Fibroblast of the conjunctiva (primary cell): ENCODE measurements at places on chromosomes 1 and 21.

DNA sequence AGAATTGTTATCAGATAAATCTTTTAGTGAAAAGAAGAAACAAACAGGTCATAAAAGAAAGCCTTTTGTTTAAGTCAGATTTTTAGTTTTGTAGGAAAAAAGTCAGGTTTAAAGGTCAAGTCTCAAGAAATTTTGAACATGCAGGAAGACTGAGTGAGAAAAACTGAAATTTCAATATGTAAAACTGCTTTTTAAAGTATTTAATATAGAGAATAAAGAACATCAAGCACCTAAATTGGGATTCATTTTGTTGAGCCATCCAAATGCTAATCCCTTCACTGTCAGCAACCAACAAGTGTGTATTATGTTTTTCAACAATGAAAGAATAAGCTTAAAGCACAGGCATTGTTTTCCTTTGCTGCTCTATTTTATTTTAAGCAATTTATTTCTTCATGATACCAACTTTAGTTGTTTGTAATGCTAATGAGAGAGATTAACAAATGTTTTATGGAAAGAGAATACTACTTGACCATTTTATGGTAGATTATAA, 114.9 kb upstream of the SERTAD4 start:
- no peak for DNase-seq

DNA sequence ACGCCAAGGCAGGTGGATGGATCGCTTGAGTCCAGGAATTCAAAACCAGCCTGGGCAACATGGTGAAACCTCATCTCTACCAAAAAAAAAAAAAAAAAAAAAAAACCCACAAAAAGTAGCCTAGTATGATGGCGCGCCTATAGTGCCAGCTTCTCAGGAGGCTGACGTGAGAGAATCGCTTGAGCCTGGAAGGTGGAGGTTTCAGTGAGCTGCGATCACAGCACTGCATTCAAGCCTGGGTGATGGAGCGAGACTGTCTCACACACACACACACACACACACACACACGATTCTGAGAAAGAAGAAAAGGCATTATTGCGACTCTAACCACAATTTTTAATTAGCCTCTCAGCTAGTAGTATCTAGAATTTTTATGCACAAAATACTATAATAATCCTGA, 86.5 kb downstream of the RASAL2 start:
- DNase-seq = no peak

GRCh38 chr1:231357831-231358354, 19.8 kb downstream of the SPRTN start:
- DNase-seq = peak; percentile 63

- no peak for DNase-seq
Measured at GRCh38 chr1:47555841-47556560, 118.2 kb downstream of the FOXD2 start.

GRCh38 chr1:23385119-23385621, 15.5 kb upstream of the ZNF436 start:
- DNase-seq = no peak

GRCh38 chr1:210678306-210678705, 349.6 kb downstream of the HHAT start:
- no peak for DNase-seq

- no peak for DNase-seq
Measured at GRCh38 chr1:21293537-21294265, 3.4 kb upstream of the ECE1 start.

GRCh38 chr1:44855742-44856141, 12.7 kb upstream of the PTCH2 start:
- no peak for DNase-seq

DNA sequence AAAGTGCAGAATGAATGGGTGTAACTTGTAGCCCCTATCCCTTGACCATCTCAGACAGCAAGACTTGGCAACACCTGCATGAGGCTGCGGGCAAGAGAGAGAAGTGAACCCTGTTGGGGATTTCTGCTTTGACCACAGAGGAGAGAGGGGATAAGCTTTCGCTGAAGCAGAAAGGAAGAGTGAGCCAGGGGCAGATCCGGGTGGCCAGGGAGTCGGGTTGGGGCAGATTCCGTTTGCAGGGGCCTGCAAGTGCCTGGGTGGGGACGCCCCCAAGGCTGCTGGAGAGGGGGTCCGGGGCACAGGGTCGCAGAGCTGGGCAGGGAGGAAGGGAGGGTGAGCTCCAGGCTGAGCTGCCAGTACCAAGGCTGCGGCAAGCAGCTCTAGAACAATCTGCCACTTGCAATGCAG, 25.3 kb upstream of the PIK3CD start:
- DNase-seq = no peak

- DNase-seq = no peak
Measured at GRCh38 chr1:29708381-29708780, 472.1 kb downstream of the PTPRU start.

DNA sequence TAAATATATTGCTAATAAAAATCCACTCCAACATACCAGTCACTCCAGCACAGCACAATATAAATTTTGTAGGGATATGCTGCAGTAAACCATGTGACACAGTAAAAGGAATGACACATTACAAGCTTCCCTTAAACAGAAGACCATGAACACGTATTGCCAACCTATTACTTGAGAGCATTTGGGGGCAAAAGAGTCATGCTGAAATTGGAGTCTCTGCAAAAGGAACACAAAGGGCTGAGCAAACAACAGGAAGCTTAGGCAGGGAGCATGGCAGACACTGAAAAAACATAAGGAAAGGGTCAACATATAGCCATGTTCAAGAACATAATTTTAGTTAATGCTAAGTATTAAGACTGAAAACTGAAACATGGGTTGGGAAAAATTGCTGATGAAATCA, 214.5 kb downstream of the SMYD3 start:
- DNase-seq = no peak

GRCh38 chr1:246608616-246609376, 42.5 kb downstream of the CNST start:
- peak; percentile 80 for DNase-seq

DNA sequence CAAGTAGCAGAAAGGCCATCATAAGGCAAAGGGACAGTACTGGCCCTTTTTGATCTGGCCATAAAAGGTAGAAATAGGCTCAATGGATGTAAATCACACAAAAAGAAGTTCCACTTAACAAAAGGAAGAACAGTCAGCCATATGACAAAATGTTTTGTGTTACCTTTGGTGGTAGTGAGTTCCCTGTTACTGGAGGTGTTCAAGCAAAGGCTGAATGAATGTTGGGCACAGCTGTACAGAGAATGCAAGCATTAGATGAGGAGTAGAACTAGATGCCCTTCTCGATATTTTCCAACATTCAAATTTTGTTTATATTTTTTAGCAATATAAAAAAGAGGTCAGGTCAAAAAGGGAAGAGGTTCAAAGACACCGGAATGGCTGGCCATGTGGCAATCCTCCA, 20.0 kb downstream of the OLFML3 start:
- no peak for DNase-seq

DNA sequence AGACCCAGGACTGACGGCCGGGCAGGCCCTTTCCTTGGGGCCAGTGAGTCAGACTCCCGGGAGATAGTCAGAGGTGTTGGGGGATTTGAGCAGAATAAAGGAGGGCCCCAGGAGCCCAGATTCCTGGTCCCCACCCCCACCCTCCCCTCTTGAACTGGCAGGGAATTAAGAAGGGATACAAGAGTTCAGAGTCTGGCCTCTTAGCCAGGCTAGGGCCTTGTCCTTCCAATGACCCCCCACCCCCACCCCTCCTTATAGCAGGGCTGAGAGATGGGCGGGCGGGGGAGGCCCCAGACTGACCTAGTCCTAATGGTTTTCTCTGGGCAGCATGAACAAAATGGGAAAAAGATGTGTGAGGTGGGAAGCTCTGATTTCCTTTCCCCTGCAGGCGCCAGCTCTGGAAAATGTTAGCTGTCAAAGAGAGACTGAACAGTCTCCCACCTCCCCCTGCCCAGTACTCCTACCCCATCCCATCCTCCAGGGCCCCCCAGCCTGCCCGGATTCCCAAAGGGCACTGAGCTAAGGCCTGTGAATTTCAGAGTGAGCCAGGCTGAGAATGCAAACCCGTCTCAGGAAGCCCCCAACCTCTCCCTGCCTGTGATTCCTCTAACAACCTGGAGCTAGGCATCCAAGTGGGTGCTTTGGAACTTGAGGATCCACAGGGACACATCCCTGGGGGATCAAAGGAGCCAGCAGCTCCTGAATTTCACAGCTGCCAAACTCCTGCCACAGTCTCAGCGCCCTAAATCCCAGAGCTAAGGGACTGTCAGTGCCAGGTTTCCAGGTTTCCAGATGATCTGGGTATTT, 5.8 kb upstream of the CRABP2 start:
- no peak for DNase-seq

- DNase-seq = peak; percentile 51
Measured at GRCh38 chr1:160993544-160994193, 27.3 kb downstream of the F11R start.

GRCh38 chr1:98030976-98031375, 110.1 kb upstream of the DPYD start:
- DNase-seq = no peak

DNA sequence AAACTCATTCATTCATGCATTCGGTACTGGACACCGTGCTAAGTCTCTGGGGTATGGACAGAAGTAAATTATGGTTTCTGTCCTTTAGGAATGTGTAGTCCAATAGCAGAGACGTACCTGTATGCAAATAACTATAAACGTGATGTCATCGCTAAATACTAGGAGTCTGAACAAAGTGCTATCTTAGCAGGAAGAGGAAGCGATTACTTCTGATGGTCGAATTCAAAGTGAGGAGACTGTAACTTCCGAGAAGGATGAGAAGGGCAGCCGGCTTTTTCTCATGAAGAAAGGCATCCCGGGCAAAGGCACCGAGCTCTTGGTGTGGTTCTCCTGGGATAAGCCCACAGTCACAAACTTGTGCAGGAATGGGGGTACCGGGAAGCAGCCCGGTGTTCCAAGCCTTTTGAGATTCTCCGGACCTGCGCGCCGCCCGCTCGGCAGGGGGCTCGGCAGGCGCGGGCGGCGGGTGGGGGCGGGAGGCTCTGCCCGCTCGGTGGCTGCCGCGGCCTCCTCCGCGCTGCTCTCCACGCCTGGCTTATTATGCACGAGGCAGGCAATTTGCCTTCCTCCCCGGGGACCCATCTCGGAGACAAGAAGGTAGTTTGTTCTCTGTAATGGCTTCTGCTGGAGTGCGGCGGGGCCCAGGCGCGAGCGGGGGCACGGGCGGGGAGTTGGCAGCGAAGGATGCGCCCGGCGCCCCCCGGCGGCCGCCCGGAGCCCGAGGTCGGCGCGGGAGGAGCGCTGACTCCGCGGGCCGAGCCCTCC, 67.5 kb upstream of the CD1D start:
- no peak for DNase-seq

DNA sequence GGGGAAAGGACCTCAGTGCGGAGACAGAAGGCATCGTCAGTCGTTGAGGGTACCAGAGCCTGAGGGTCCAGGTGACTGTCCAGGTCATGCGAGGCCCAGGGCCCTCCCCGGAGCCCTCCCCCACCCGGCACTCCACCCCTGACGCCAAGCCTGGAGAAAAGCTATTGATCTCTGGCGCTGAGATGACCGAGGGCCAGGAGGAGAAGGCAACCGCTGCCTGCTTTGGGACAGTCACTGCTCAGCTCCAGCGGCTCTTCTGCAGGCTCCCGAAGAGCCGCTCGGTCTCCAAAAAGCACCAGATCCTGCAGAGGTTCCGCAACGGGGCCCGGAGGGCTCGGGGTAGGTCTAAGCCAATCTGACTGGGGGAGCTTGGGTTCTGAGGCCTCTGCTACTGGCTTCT, 10.9 kb downstream of the RASSF5 start:
- DNase-seq = no peak

DNA sequence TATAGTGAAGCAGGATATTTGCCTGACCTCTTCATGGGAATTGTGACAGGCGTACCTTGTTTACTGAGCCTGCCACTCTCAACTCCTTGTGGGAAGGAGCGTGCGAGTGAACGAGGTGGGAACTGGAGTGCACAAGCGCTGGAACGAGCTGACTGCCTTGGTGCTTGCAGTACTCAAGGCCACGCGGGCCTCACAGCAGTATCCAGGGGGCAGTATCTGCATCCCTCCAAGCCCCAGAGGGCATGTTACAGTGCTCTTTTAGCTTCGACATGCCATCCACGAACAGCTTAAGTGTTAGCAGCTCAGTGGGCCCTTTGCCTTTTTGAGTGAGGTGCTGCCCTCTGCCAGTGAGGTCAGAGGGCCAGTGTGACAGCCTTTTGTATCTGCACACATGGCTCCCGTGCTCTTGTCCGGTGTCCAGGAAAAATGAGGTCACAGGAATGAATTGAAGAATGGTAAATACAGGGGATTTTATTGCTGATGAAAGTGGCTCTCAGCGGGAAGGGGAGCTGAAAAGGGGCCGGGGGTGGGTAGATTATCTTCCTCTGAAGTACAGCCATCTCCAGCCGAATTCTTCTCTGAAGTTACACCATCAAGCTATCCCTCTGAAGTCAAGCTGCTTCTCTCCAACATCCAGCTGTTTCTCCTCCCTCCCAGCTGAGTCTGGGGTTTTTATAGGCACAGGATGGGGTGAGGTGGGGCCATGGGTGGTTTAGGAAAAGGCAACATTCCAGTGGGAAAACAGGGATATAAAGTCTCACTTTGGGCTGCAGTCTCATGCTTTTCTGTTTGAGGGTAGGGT, 69.3 kb downstream of the EPB41 start:
- no peak for DNase-seq

DNA sequence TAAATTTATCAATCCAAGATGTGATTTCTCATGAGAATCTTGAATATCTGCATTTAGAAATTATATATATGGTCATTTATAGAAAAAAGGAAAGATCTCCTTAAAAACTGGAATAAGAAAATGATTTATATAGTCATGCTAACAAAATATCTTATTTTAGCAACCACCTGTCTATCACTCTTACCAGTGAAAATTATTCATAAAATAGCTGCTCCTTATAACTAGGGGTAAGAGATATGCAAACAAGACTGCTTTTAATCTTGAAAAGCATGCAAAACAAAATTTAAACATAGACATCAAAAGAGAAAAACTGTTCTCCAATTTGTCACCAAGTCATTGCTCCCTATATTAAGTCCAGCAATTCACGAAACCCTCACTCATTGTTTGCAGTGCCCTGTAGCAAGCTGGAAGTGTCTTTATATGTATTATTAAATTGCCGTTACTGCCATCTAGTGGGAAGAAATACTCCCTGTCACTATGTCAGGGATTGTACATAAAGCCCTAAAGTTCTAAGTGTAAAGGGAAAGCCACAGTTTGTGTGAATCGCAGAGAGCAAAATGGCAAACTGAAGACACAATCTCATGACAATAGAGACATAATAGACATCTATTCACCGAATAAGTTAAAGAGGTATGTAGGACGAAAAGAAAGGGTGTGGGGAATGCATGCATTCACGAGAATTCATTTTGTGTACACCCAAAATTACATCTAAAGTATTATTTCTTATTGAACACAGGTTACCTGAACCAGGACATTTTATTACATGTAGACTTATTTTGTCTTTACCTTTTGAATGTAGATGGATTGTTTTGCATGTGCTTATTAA, 600.5 kb downstream of the USP25 start:
- DNase-seq = peak; percentile 79

GRCh38 chr1:25744140-25744581, 55.8 kb upstream of the SELENON start:
- DNase-seq = peak; percentile 65

- DNase-seq = no peak
Measured at GRCh38 chr1:14678011-14678638, 79.6 kb downstream of the KAZN start.
